HuH-7.5 (cell line): ENCODE measurements at places on chromosomes 5 and 9.

GRCh38 chr5:152688561-152689249 lies 283.6 kb upstream of the NMUR2 start:
- no peak for DNase-seq

GRCh38 chr9:71886015-71886414 lies 25.0 kb downstream of the ABHD17B start:
- no peak for DNase-seq

GRCh38 chr9:71704796-71705195 lies 63.5 kb downstream of the CEMIP2 start:
- no peak for DNase-seq

DNA sequence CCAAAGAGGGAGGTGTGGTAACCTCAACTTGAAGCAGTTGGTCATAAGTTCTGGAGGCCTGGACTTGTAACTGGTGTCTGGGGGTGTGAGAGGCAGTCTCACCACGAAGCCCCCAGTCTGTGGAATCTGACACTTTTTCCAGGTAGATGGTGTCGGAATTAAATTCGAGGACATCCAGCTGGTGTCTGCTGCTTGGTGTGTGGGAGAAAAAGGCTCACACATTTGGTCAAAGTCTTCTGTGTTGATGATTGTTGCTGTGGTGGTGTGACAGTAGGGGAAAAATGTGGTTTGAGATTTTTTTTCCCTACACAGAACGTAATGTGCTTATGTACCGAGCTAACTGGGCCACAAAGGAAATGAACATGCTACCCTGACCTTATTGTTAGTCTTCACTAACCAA lies 251.9 kb downstream of the MAT2B start:
- DNase-seq = no peak

DNA sequence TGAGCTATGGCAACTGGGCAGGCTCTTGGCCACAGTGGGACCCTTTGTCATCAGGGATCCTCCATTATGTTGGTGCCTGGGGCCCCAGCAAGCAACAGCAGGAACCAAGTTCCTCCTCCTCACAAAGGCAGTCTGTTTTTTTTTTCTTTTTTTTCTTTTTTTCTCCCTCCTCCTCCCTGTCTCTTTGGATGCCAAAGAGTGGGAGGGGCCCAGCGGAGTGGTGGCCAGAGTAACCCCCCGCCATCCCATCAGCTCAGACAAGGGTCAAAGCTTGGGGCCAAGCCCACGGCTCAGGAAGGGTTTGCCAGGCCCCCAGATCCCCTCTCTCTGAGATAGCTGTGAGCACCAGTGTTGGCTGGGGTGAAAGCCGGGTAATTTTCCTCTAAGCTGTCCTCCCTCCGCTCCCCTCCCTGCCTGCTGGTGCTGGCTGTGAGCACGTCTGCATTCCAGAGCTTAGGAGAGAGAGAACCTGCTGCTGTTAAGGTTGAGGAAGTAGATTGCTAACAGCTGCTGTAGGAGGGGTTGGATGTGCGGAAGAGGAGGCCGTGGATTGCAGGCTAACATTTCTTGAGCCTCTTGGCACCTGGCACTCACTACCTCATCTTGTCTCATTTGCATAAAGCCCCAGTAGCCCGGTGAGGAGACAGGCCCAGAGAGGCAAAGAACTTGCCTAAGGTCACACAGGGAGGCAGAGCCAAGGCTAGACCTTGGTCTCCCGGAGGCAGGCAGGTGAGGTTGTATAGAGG lies 21.2 kb downstream of the GSN start:
- DNase-seq = no peak

DNA sequence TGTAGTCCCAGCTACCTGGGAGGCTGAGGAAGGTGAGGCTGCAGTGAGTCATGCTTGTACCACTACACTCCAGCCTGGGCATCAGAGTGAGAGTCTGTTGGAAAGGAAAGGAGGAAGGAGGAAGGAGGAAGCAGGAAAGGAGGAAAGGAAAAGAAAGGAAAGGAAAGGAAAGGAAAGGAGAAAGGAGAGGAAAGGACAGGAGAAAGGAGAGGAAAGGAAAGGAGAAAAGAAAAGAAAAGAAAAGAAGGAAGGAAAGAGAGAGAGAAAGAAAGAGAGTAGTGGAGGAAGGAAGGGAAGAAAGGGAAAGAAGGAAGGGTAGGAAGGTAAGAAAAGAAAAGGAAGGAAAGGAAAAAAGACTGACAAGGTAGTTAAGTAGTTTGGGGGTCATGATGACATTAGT lies 162.6 kb upstream of the SLC12A2 start:
- no peak for DNase-seq
